ENCODE measurements at places on chromosomes 1 and 21.

DNA sequence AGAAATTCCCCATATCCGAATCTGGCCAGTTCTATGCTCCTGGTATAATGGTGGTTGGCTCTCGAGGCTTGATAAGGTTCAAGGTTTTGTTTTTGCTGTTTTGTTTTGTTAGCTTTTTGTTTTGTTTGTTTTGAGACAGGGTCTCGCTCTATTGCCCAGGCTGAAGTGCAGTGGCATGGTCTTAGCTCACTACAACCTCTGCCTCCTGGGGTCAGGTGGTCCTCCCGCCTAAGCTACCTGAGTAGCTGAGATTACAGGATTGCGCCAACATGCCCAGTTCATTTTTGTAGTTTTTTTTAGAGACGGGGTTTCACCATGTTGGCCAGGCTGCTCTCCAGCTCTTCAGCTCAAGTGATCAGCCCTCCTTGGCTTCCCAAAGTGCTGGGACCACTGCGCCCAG lies 109.1 kb upstream of the ERRFI1 start:
- no peak for DNase-seq

GRCh38 chr21:45540601-45540970 lies 1.7 kb downstream of the SLC19A1 start:
- DNase-seq, result no peak

DNA sequence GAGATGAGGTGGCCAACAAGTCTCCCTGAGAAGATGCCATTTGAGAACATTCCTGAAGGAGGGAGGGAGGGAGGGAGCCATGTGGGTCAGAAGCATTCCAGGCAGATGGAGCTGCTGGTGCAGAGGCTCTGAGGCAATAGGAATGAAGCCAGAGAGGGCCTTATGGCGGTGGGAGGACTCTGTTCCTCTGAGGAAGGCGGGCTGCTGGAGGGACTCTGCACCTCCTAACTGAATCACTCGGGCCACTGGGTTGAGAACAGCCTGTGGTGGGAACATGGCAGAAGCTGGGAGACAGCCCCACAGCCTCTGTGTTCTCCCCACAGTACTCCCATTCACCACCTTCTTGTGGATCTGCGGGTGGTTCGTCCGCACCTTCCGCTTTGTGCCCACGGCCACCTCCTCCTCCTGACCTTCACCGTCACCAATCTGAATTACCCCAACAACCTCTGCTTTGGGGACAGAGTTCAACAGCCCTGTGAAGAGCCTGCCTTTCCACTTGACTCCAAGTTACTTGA lies 2.4 kb upstream of the TMEM125 start:
- no peak for DNase-seq

DNA sequence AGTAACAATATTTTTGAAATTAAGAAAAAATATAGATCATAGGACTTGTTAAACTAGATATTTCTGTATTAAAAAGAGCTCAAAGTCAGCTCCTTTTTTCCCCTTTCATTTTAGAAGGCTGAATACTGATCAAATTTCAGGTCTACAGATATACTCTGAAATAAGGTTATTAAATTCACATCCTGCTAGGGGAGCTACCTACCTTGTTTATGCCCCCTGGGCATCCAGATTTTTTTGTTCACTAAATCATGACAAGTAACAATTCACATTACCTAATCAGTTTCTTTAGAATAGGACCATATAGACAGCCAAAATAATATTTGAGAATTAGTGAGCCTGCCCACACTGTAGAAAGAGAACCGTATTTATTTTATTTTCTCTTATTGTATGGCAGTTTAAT lies 276.2 kb downstream of the USP25 start:
- no peak for DNase-seq

- DNase-seq, result no peak
These were observed 16.8 kb downstream of the MAST2 start for GRCh38 chr1:45820173-45820572.

- no peak for DNase-seq
These were observed 653 bp upstream of the IFFO2 start for GRCh38 chr1:18957136-18957521.

DNA sequence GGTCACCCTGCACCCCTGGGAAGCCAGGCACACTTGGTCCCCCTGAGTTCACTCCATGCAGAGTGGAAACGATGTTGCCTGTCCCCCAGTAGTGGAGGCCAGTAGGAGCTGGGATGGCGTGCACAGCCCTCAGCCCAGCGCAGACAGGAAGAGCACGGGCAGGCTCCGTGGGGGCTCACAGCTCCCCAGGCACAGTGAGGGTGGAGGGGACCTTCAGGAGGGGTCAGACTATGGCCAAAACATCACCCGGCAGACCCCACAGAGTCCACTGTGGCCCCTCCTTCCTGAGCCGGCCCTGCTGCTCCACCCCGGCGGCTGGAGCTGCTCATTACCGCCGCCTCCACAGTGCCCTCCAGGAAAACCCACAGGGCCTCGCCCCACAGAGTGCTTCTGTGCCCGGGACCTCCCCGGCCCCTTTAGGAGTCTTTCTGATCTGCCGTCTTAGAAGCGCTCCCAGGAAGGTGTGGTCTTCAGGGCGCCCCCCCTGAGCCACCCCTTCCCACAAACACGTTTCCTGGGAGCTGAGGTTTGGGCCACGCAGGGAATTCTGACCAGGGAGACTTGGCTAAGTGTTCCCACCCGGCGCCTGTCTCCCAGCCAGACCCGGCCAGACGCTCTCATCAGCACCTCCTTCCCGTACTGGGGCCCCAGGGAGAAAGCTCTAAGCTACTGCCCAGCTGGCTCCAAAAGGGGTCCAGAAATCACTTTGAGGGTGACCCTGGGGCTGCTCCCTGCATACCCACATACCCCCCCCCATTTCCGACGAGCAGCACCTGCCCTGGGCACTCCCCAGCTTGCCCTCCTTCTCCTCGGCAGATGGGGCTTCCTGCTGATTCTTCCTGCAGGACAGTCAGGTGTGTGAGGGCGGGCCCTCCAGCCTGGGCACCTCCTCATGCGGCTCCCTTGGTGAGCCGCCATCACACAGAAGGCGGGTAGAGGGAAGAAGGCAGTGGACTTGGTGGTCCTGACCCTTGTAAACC lies 38.8 kb downstream of the RIPK4 start:
- no peak for DNase-seq

DNA sequence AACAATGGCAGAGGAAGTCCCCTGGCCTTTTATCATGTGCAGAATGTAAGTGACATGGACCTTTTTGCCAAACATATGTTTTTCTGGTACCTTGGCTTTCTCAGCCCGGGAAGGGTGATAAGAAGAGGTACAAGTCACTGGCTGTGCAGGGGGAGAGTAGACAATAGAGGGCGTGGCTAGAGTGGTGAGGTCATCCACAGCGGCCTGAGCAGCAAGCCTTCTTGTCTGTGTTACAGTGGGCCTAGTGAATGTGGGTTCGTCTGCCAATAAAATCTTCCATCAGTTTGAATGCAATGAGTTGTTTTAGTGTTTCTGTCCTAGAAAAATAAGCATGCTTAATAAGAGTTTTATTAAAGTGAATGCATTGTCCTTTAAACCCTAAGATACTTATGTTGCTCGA lies 59.0 kb upstream of the PGD start:
- DNase-seq, result no peak

DNA sequence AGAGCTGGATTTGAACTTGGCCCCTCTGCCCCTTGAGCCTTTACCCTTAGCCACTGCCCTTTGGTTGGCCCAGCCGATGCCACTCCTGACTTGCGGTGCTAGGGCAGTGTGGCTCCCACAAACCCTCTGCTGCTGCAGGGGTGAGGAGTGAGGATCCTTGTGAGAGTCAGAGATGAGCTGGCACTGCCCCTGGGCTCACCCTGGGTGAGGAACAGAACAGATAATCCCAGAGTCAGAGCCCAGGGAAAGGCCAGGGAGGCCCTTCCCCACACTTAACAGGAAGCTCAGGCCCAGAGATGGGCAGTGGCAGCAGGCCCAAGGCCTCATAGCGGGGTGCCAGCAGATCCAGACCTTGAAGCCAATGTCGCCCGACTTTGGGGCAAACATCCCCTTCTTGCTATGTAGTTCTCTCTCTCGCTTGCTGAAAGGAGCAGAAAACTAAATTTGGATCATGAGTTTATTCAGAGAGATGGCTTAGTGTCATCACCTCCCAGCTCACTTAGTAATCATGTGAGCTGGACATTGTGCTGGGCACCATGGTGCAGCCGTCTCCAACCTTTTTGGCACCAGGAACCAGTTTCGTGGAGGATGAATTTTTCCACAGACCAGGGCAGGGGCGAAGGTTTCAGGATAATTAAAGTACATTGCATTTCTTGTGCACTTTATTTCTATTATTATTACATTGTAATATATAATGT lies 81.4 kb downstream of the IGSF21 start:
- DNase-seq, result no peak

- DNase-seq, result no peak
These were observed 47.4 kb downstream of the MAP3K7CL start for GRCh38 chr21:29177800-29178199.

GRCh38 chr1:152111515-152111968 lies 3.7 kb downstream of the TCHH start:
- peak; percentile 38 for DNase-seq

DNA sequence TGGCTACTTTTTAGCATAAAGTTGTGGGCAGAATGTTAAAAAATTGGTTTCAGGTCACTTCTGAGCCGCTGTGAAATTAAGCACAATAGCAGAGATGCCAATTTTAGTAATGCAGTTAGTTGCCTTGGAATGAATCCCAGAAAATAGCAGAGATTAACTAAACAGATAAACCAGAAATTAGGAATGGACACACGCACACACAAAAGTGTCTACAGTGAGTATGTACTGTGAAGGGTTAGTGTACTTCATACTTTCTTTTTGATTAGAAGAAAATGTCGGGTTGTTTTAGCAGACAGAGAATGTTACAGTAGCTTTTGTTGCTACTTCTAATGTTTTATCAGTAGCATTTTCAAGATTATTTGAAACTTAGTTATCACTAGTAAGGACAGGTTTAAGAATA lies 106.7 kb downstream of the LEPR start:
- no peak for DNase-seq

GRCh38 chr21:19321688-19322087 lies 918.1 kb upstream of the TMPRSS15 start:
- no peak for DNase-seq

GRCh38 chr1:203915811-203916210 lies 54.4 kb downstream of the SNRPE start:
- no peak for DNase-seq

- DNase-seq, result no peak
These were observed 30.6 kb upstream of the HYI start for GRCh38 chr1:43484367-43484766.

DNA sequence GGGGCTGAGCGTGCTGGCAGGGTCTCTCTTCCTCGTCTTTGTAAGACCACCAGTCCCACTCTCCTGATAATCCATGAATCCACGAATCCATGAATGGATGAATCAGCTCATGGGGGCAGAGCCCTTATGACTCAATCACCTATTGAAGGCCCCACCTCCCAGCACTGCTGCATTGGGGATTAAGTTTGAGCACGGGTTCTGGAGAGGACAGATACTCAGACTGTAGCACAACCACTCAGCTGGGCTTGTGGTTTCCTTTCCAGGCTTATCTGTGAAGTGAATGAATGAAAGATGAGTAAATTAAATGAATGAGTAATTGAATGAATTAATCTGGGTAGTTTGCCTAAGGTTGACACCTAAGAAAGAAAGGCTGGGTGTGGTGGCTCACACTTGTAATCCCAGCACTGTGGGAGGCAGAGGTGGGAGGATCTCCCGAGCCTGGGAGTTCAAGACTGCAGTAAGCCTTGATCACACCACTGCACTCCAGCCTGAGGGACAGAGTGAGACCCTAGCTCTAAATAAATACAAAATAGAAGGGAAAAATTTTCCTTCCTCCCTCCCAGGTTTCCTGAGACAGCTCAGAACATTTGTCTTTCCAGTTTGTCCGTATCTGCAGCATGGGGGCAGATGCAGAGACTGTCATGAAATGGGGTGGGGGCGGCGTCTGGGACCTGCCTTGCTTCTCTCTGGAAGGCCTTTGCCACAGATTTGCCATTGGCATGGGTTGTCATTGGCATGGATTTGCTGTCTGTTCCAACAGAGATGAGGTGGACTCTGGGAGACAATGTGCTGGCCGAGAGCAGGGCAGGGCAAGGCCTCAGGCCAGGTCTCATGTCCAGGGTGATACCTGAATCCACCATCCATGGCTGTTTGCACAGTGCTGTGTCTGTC lies 187.7 kb upstream of the C1orf174 start:
- no peak for DNase-seq

GRCh38 chr1:197781968-197782721 lies 6.9 kb upstream of the DENND1B start:
- no peak for DNase-seq

DNA sequence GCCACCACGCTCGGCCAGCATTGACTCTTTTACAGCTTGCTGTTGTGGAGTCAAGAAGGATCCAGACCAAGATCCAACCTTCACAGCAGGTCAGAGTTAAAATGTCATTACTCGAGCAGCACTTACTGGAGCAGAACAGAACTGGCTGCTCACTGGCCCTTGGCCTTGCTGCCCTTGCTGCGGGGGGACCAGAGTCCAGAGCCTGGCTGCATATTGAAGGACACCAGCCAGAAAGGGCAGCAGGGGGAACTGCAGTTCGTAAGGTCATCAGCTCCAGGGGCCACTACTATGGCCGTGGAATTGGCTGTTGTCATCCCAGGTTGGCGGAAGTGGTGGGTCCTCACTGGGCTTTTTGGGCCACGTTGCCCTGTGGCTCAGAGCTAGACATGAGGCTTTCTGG lies 15.3 kb upstream of the GPR137B start:
- no peak for DNase-seq

GRCh38 chr1:6303397-6304012 lies 42.6 kb upstream of the GPR153 start:
- no peak for DNase-seq
